ENCODE measurements at places on chromosomes 1 and 21.

DNA sequence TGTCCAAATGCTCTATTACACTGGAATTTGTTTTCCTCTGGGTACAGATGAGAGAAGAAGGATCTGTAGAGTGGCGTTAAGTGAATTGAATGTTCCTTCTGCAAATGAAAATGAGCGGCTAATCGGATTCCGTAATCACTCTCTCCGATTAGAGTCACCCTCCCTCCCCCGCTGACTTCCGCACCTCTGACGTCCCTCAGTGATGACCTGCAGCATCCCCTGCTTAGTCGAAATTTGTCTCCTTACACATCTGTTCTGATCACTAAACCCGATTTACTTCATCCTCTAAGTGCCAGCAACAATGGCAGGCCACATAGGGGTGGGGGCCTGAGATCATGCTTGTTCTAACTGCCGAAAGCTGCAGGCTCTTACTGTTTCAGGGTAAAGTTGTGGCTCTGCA is 378.7 kb downstream of the SEC16B start:
- DNase-seq: no peak

DNA sequence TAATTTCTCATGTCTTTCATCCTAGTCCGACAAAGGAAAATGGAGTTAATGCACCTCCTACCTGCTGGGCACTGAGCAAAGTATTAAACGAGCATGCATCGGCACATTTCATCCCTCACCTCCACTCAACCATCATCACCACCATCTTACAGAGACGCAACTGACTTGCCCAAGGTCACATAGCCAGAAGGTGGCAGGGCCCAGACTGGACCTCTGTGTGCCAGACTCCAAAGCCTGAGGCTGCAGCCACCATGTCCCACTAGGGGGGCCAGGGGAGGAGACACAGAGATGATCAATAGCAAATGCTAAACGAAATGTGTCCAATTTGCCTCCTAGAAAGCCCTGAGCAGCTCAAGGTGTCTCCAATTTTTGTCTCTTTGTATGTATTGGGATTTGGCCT is 163.7 kb upstream of the EDN2 start:
- no peak for DNase-seq

- DNase-seq: no peak
Measured at GRCh38 chr21:35053356-35054096, 4.4 kb upstream of the RUNX1 start.

DNA sequence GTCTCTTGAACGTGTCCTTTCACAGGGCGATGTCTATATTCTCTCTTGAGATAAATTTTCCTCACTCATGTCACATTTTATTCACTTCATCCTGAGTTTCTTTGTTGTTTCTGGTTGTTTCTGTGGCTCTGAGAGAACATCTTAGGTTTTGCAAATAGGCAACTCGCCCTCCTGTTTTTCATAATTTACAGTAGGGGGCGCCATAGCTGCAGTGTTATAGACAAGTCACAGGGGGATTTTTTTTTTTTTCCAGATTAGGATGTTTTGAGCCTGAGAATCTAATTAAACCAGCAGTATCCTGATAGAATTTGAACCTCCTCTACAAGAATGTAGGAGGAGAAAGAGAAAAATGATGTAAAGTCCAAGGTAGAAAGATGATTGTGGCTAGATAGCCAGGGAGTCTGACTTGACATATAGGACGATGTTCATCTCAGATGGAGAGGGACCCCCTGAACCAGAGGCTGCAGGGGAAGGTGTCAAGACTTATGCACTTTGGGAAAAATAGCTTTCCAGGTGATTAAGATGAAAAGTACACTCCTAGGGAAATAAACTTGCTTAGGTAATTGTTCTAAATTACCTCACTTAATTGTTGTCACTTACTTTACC is 76.3 kb downstream of the ZP4 start:
- no peak for DNase-seq

GRCh38 chr1:236133339-236133738 is 9.0 kb upstream of the GPR137B start:
- DNase-seq: no peak

DNA sequence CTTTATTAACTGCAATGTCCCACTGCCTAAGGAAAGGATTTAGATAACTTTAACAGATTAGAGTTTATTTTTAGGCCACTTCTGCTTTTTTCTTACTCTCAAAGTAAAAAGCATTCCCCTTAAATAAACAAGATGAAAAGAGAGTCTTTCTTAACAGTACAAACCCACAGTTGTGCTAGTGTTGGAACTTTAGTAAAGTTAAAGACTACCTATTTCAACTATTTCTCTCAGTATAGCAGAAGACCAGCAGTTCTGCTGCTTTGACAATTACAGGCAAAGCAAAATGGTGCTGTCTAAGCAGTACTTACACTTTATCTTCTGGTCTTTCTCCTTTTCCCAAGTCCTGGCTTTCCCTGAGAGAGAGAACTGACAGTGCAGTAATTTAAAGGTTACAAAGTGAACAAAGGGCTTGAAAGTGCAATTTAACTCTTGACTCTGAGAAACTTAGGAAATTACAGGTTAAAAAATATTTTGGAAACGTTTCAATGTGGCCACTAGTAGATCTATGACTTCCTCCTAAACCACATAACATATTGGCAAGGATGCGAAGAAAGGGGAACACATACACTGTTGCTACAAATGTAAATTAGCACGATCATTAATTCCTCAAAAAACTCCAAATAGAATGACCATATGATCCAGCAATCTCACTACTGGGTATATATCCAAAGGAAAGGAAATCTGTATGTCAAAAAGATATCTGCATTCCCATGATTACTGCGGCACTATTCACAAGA is 135.4 kb upstream of the POGK start:
- no peak for DNase-seq

GRCh38 chr1:207334337-207334736 is 12.9 kb downstream of the CD55 start:
- DNase-seq: no peak

DNA sequence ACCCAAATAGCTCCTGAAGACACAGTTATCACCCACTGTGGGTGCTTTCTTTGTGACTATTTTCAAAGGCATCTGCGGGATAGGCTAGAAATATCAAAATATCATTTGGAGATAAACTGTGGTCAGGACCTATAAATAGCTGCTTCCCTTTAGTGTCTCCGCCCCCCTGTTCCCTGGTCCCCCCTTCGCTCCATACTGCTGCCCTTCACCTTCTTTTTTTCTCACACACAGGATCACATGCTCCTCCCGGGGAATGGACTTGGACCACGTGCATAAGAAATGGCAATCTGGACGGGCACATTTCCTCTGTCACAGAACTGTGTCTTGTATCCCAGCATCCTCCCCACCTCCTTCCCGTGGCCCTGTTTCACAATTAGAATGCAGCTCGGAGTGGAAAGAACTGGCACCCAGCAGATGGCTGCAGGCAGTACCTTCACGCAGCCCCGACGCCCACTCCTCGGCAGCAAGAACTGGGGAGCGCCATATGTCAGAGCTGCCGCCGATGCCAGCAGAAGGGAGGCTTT is 68.8 kb upstream of the SSX2IP start:
- no peak for DNase-seq

GRCh38 chr1:9490605-9491339 is 48.5 kb upstream of the SLC25A33 start:
- peak; percentile 48 for DNase-seq

GRCh38 chr1:33039840-33040239 is 3.2 kb upstream of the AK2 start:
- DNase-seq: no peak

DNA sequence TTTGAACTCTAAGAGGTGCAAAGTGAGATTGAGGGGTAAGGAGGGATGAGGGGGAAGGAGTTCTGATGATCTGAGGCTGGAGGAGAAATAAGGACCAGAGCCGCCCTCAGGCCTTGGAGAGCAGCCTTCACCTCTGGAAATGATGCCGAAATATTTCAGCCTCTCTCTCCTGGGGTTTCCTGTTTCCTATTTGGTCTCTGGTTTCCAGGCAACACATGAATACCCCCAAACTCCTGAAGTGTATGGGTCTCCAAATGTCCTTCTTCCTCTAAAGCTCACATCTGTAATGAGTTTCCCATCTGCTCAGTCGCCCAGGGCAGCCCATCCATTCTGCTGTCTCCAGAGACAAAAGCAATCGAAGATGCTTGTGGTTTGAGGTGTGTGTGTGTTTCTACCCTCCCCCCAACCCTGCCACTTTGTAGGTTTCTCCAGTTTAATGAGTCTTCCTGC is 52.0 kb upstream of the FAM20B start:
- no peak for DNase-seq

DNA sequence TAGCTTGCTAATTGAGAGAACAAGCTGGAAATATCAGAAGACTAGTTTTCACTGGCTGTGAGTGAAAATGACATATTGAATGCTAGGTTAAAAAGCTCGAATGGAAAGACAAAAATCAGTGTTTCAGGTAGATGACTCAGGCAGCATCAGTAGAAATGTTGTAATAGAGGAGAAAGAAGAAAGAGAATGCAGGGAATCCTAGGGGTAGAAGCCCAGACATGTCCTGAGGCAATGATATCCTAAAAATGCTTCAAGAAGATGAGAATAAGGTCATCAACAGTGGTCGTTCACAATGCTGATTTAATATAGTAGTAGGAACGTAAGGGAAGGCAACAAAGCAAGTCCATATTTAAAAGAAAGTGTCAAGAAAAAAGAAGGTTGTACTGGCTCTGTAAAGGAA is 96.7 kb upstream of the HP1BP3 start:
- no peak for DNase-seq

GRCh38 chr1:10795276-10796021 is 997 bp downstream of the CASZ1 start:
- no peak for DNase-seq

GRCh38 chr21:41164981-41165655 is 2.8 kb upstream of the BACE2 start:
- no peak for DNase-seq

DNA sequence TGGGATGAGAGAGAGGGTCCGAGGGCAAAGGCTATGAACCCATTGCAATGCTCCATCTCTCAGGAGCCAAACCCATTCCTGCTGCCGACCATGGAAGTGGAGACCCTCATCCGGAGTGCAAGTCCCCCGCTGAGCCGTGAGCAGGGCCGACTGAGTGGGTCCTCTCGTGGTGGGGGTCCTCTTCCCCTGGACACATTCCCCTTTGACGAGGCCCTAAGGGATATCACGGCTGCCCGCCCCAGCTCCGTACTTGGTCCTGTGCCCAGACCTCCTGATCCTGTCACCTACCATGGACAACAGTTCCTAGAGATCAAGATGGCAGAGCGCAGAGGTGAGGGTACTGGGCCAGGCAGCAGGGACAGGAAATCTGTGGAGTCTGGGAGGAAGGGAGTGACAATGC is 11.0 kb downstream of the HYI start:
- no peak for DNase-seq

DNA sequence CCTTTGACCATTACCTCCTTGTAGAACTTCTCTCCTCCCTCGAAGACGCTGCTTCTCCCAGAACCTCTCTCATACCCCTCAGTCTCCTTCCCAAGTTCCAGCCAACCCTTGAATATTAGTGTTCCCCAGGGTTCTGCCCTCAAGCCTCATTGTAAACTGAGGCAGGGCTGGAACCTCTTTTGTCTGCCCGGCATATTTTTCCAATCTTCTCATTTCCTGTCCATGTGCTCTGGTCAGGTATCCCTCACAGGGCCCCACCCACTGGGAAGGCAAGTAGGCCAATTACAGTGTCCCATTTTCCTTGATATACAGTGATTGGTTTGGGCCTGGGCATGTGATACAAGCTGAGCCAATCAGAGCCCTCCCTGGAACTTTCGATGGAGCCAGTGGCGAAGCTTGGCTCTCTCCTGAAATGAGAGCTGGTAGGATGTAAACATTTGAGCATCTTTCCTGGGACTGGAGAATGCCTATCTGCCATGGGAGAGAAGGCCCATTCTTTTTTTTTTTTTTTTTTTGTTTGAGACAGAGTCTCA is 57.1 kb upstream of the ID3 start:
- DNase-seq: no peak

- DNase-seq: no peak
Measured at GRCh38 chr1:4676253-4676652, 21.8 kb downstream of the AJAP1 start.

DNA sequence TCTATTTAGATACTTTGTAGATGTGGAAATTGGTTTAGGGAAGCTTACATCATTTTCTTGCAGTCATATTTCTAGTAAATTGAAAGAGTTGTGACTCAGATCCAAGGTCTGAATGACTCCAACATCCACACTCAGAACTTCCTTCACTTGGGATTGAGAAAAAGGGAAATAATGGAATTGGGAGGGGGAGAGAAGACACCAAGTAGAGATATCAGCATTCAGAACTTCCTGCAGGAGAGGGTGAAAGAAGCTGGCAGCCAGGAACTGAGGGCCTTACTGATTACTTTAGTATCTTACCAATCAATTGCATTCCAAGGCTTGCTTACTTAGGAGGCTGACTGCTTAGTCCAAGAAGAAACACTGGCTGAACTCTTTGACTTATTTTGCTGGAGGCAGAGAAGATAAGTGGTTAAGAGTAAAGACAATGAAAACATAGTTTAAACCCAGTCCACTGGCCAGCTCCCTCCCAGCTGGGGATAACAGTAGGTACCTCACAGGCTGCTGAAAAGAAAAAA is 21.7 kb downstream of the APP start:
- DNase-seq: no peak

GRCh38 chr1:115495625-115496024 is 146.1 kb upstream of the VANGL1 start:
- no peak for DNase-seq

DNA sequence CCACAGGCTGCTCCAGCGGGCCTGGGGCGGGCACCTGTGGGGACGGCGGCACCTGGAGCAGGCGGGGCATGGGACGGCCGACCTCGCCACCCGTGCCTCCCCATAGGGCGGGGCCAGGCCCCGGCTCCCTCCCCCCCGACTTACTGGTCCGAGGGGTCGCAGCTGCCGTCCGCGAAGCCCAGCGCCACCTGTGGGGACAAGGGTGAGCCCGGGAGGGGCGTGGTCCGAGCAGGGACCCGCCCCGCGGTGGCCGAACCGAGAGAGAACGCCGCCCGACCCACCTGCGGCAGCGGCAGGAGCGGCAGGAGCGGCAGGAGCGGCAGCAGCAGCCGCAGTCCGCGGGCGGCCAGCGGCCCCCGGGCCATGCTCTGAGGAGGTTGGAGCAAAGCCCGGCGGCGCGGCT is at the start of gene TMEM52:
Gene TMEM52 (minus strand): TSS at position 379 of the 403 bp plus-strand sequence. CDS start 14 bp downstream, at position 365.
- DNase-seq: no peak

- DNase-seq: no peak
Measured at GRCh38 chr1:116769561-116769977, 15.3 kb downstream of the CD2 start.

- no peak for DNase-seq
Measured at GRCh38 chr1:182806015-182806678, 16.6 kb downstream of the NPL start.

DNA sequence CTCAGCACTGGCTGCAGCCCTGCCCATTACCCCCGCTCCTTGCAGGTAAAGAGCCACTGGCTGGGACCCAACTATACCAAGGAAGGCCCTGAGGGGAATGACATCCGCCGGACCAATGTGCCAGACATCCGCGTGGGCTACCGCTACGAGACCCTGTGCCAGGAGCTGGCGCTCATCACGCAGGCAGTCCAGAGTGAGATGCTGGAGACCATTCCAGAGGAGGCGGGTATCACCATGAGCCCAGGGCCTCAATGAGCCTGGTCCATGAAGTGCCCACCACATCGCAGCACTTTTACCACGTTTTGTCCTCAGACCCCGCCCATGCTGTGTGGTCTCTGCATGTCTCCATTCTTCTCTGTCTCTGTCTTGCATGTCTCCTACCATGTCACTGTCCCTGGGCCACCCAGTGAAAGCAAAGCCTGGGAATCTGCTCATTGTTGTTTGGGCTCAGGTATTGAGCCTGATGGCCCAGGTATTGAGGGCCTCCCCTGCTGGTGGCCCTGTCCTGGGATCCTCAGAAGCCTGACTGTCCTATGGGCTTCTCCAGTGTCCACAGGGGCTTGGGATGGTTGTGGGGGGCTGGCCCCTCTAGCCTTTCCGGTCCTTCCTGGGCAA is 11.4 kb downstream of the AMPD2 start:
- DNase-seq: no peak

GRCh38 chr21:46562964-46563607 is 41.8 kb downstream of the S100B start:
- DNase-seq: no peak

Data from glomerular endothelial cell (primary cell).